LHCN-M2 (cell line): ENCODE measurements at places on chromosomes 2 and 18. TPM values are rescaled to one million over a fixed set of nuclear protein-coding genes. Genes with fewer than 3 reads are reported as not detected.

GRCh38 chr2:214069254-214069653 lies 341.6 kb upstream of the VWC2L start:
- DNase-seq = peak; percentile 98

DNA sequence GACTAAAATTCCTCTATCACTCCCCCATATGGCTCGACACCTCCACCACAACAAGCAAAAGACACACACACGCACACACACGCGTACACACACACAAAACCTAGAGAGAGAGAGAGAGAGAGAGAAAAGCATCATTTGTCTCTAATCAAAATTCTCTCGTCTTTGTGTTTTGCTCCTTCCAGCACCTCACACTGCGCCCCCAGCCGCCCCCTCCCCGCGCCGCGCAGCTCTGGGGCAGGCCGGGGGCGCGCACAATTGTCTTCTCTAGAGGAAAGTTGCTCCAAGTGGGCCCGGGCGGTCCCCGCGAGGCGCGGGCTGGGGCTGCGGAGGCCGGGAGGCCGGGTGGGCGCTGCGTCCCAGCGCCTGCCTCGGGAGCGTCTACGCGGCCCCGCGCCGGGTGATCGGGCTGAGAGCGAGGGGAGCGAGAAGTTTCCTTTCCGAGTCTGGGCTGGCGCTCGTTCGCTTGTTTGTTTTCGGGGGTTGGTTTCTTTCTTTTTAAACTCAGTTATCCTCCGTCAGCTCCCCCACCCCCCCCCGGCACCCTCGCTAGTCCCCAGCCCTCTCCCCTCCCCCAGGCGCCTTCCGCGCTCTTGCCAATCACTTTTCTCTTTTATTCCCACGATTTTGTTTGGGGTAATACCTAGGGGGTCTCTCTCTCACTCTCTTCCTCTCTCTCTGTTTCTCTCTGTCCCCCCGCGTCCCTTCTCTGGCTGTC lies 4.1 kb downstream of the ZEB2 start:
- DNase-seq = peak; percentile 65

The BMP10 gene
- total RNA-seq = not detected in 2 replicates

DNA sequence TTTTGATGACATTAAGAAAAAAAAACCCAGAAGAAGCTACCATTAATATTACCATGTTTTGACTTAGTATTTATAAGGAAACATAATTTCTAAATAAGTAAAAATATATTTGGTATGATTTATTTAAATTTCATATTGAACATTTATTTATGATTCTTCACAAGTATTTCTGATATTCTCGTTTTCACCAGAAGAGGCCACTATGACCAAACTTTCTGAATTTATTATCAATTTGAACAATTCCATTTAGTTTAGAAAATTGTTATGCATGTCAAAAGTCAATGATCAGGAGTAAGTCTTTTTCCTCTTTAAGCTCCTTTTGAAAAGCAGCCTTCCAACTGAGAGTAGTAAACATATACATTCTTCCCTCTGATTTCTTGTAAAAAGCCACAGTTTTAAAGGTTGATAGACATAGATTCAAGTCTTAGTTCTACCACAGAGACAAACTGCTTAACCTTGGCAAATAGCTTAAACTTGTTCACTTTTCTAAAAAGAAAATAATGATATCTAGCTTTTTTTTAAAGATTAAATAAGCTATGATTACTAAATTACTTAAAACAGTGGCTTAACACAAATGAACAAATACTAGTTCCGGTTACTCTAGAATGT lies 329.9 kb downstream of the TRIB2 start:
- DNase-seq = peak; percentile 14

DNA sequence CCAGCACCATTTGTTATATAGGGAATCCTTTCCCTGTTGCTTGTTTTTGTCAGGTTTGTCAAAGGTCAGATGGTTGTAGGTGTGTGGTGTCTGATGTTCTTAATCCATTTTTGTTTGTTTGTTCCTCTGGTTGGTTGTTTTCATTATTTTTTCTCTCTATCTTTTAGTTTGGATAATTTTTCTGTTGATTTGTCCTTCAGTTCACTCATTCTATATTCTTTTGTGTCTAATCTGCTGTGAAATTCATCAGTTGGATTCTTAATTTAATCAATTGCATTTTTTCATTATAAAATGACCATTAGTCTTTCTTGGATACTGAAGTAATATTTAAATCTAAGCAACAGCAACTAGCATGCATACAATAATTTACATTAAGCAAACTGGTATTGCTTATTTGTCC lies 206.7 kb upstream of the TRIB2 start:
- no peak for DNase-seq

The LRRC30 gene
- total RNA-seq = not detected in 2 replicates

DNA sequence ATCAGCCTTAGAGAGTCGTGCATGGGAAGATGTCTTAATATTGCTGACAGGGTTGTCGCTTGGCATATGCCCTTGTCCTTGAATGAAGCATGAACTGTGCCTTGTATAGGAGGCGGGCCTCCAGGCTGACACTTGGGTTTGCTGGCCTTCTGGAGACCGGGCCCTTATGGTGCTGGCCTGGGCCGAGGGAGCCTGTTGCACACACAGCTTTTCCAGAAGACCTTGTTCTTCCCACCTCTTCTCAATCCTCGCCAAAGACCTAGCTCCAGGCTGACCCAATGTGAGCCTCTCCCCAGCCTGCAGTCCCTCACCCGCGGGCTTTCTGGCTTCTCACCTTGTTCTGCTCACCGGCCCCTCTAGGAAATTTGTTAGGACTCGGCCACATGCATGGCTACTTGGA lies 199.1 kb downstream of the FAM210A start:
- no peak for DNase-seq

The RNMT gene
- 19.2 and 20.0 TPM in 2 replicates for total RNA-seq

GRCh38 chr2:8827729-8828128 lies 9.7 kb downstream of the KIDINS220 start:
- no peak for DNase-seq

DNA sequence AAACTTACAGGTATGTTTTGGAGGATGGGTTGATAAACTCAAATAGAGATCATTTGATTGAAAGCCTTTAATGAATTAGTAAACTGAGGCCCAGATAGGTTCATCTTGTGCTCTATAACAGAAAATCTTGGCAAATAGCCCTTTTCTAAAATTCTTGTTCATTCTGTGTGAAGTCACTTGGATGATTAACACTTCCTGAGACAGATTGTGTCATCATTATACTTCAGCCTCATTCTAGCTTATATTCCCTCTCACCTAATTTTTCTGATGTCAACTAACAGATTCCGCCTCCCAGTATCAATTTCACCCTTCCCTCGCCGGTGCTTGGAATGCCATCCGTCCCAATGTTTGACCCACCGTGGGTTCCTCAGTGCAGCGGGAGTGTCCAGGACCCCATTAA lies 84.2 kb upstream of the RPE start:
- DNase-seq = no peak

DNA sequence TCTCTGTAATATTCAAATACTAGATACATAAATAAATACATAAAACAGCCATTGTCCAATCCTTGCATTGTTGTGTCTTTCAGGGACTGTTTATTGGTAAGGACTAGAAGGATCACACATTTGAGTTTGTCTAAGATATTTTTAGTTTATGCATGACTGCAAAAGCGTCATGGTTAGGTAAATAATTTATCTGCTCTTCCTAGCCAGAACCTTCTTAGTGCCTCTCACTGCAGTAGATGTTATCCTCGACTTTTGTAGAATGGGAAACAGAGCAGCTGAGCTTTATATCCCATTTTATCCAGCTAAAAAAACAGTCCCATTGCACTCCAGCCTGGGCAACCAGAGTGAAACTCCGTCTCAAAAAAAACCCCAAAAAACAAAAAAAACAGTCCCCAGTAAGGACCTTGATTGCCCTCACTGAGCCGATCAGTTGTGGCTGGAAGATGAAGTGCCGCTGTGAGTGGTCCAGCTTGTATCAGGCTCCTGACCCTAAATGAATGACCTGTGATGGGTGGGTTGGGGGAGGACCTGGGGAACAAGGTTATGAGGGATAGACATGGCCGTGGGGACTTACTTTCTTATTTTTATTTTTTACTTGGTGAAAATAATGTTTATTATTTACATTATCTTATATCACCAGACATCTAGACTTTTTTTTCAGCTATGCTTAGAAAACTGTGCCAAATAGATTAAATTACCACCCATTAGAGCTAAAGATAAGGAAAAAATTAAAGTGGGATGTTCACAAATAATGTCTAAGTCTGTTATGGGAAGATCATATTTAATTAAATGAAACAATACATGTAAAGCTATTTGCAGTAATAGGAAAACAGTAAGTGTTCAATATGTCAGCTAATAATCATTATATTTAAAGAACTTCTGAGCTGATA lies 10.9 kb upstream of the ADAM23 start:
- no peak for DNase-seq
